Epithelial cell of prostate (primary cell): ENCODE measurements at places on chromosomes 2 and 18.
A peak's percentile ranks its signal among the peaks of the same experiment; 100 is the strongest.

- DNase-seq: no peak
These were observed 14.3 kb downstream of the C2orf76 start for GRCh38 chr2:119352357-119352756.

DNA sequence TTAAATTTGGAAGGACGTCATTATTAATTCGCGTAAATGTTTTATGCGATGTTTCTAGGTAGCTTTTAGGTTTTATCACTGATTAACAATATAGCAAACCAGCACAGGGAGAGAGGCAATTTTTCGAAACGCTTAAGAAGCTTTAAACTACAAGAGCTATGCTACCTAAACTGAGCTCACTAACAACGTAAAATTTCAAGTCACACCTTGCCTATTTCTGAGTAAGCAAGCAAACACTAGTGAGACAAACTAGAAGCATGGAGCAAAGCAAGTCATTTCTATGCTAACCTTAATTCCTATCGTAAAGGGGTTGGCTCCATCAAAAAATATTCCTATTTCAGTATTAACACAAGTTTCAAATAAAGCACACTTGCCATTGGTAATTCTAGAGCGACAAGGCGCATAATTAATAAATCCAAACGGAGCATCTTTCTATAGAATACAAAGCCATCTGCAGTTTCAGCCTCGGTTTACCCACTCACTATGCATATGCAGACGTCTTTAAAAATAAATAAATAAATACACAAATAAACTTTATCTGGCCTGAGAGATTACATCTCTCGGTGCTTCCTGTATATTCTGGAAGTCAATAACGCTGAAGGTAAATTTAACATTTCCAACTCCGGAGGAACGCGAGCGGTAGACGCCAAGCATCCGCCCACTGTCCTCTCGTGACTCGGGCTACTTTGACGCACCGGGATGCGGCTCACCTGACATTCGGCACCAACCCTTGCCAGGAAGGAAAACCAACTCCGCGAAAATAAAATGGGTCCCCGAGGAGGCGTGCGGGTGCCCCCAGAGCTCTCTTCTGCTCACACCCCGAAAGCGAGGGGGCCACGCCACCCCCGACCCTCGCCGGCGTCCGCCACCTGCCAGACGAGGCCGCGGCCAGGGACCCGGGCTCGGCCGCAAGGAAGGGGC, 947 bp downstream of the ITSN2 start:
- DNase-seq: no peak

GRCh38 chr2:23564615-23564960, 179.6 kb downstream of the KLHL29 start:
- DNase-seq: no peak

DNA sequence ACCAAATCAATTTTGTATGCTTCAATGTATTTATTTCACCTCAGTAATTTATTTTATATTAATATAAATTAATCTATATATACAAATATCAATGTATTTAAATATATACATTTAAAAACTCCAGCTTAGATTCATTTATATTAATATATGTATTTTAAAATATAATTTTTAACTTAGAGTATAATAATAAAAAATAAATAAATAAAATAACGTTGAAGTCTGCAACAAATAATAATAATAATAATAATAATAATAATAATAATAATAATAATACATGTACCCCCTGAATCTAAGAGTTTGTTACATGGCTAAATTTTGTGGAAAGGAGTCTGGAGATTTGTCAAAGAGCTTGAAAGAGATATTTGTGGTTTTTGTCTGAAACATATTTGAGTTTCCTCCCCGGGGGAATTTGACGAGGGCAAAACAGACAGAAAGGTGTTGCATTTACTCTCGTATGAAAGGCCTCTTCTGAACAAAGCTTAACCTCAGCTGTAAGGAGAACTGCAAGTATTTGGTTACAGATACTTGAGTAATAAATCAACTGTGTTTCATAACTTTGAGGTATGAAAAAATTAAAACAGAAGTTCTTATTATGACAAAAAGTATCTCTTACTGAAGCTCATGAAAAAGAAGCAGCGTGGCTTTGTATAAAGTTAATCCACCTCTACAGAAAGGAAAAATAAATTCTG, 93.4 kb downstream of the CDH19 start:
- peak; percentile 6 for DNase-seq
